ENCODE measurements at places on chromosomes 13 and 19.

DNA sequence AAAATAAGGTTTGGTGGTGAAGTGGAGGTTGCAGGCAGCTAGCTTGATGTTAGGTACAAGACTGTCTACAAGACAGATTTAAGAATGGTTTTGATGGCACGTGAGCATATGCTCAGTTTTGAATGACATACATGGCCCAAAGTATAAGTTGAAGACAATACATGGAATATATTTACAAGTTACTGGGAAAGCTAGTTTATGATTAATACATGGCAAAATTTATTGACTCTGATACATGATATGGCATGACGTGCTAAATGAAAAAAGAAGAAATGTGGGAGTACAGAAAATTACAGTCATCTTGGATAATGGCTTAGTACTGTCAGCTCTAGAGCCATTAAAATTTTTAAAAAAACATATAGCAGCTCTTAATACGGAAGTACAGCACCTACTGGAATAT is 4.4 kb downstream of the KLF5 start:
- no peak for DNase-seq

GRCh38 chr19:41548954-41549688 is 26.8 kb upstream of the CEACAM21 start:
- peak; percentile 39 for DNase-seq

GRCh38 chr19:43465468-43466120 is at the start of gene LYPD3:
Gene LYPD3 (minus strand): TSS chr19:43465608. CDS start chr19:43465571, 37 bp downstream.
- DNase-seq: no peak

DNA sequence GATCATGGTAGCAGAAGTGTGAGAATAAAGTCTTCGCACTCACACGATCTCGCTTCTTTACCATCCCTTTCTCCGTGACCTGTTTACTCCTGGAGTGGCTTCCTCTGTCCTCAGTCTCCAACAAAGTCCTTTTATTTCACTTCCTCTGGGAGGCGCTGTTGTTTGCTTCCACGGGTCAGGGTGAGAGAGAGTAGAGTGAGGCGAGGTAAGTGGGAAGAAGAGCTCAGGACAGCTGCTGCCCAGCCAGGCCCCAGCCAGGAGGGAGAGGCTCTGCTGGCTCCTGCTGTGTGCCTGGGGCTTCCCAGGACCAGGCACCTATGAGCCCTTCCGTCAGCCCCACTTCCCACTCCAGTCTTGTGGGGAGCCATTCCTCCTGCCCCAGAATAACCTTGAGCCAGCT is 242.1 kb downstream of the FGF9 start:
- no peak for DNase-seq

DNA sequence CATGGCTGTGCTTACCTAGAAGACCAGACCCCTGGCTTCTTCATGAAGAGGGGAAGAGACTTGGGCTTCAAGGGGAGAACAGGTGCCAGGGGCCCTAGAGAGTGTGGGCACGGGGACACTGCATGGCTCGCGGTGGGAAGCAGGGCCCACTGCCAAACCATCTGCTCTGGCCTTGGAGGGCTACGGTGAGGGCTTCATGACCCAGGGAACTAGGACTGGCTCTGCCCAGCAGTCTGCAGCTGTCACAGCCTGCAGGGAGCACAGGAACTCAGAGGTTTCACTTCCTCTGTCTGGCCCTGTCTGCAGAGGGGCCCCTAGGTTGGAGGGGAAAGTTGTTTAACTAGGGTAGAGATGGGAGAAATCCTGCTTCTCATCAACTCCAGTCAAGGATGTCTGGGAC is 4.3 kb downstream of the ERCC1 start:
- no peak for DNase-seq

DNA sequence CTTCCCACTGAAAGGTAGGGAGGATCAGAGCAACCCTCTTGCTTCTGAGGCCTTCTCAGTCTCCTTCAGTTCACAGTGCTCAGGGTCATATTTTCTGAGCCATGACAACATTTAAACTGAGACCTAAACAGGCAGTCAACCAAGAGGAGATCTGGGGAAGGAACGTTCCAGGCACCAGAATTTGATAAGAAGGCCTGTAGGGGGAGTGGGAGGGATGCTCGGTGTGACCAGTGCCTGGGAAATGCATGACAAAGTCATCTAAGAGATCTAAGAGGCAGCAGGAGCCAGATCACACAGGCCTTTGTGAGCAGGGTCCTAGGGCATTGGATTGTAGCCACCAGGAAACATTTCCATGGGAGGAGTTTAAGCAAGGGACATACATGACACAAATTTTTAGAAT is 71.6 kb downstream of the SHISA2 start:
- no peak for DNase-seq

DNA sequence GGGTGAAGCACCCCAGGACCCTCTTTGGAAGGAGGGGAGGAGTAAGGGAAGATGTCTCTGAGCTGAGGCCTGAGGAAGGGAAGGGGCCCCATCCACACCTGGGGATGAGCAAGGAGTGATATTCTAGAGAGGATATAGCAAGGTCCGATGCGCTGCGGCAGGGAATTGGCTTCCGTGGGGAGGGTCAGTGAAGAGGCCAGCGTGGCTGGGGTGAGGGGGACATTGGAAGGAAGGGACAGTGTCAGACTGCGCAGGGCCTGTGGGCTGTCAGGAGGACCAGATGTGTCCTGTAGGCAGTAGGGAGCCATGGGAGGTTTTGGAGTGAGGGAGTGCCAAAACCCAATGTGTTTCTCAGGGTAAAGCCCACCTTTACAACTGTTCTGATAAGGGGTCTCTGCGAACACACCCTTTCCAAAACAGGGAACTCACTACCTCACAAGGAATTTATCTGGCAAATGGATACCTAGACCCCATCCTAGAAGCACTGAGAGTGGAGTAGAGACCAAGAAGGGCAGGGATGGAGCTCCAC is 3.7 kb downstream of the LMTK3 start:
- DNase-seq: no peak

DNA sequence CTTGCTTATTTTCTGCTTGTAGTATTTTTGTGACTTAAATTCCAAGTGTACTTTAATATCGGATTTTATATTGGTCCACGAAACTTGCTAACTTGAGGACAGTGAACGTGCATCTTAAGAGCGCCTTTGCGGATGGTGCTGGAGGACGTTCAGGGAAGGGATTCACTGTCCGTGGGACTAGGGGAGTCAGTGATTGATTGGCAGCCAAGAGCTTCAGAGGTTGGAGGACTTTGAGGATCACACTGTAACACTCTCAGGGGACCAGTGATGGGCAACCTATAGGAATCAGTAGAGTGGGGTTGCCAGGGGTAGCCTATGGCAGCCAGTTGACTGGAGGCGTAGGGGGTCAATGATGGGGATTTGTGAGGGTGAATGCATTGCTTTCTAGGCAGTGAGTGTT is 516 bp downstream of the ZNF175 start:
- DNase-seq: no peak
